ENCODE measurements at places on chromosomes 2 and 18. TPM values are rescaled to one million over a fixed set of nuclear protein-coding genes. Genes with fewer than 3 reads are reported as not detected.

DNA sequence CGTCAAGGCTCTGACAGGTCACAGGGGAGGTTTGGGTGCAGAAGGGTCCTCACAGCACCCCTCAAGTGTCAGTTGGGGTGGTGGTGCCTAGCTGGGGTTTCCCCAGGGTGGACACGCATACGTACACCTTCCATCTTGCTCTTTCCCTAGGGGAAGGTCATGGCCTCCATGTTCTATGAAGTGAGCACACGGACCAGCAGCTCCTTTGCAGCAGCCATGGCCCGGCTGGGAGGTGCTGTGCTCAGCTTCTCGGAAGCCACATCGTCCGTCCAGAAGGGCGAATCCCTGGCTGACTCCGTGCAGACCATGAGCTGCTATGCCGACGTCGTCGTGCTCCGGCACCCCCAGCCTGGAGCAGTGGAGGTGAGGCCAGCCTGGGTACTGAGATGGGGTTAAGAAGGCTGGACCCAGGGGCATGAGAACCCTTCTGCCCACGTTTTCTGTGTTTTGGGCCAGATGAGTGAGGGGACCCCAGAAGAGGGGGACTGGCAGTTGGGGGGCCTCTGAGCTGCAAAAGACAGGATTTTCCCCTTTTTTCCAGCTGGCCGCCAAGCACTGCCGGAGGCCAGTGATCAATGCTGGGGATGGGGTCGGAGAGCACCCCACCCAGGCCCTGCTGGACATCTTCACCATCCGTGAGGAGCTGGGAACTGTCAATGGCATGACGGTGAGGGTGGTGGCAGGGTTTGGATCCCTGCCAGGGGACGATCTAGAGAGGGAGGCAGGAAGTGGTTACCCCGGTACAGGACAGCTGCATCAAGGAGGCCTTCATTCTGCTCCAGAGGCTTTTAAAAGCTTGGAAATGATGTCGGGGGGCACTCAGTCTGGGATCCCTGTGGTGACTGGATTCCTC, 20.9 kb downstream of the SLC30A3 start:
- H3K36me3 ChIP-seq: peaks cover 60% of the 10 kb centered on the region
- H3K27ac ChIP-seq: no peak overlapping the region
- no peaks in the 10 kb centered on the region for H3K4me1 ChIP-seq

- no peaks in the 10 kb centered on the region for H3K4me1 ChIP-seq
- H3K36me3 ChIP-seq: no peaks in the 10 kb centered on the region
- no peak overlapping the region for H3K4me3 ChIP-seq
- H3K27ac ChIP-seq: no peak overlapping the region
- DNase-seq: no peak
Observed at GRCh38 chr2:238854246-238854645, 6.4 kb downstream of the TWIST2 start.

- H3K4me3 ChIP-seq: no peak overlapping the region
- no peak overlapping the region for H3K27ac ChIP-seq
- no peak for DNase-seq
- H3K4me1 ChIP-seq: no peaks in the 10 kb centered on the region
- H3K27me3 ChIP-seq: no peaks in the 10 kb centered on the region
Observed at GRCh38 chr18:44048846-44049245, 631.8 kb upstream of the SETBP1 start.

GRCh38 chr2:70903641-70904340, 31.9 kb upstream of the ATP6V1B1 start:
- DNase-seq: no peak
- H3K27ac ChIP-seq: no peak overlapping the region

Gene SLC38A11
- not detected for total RNA-seq

DNA sequence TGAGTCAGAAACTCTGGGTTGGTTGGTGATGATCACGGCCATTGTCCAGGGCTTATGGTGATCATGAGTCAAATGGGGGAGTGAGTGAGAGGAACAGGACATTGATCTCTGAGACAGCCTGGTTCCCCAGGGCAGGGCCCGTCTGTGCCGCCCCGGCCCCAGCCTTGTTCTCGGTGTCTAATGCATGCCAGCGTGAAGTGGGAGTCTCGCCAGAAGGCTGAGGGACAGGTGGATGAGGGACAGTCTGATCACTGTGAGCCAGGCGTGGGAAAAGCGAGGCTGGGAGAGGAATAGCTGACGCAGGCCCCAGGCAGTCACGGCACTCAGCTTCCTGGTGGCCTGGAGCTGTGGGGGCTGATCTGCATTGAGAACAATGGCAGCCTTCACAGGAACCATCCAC, 208.3 kb upstream of the HDAC4 start:
- no peak overlapping the region for H3K4me3 ChIP-seq
- peaks cover 4% of the 10 kb centered on the region for H3K27me3 ChIP-seq
- H3K27ac ChIP-seq: no peak overlapping the region
- peaks cover 3% of the 10 kb centered on the region for H3K4me1 ChIP-seq
- H3K36me3 ChIP-seq: no peaks in the 10 kb centered on the region
- no peak for DNase-seq

DNA sequence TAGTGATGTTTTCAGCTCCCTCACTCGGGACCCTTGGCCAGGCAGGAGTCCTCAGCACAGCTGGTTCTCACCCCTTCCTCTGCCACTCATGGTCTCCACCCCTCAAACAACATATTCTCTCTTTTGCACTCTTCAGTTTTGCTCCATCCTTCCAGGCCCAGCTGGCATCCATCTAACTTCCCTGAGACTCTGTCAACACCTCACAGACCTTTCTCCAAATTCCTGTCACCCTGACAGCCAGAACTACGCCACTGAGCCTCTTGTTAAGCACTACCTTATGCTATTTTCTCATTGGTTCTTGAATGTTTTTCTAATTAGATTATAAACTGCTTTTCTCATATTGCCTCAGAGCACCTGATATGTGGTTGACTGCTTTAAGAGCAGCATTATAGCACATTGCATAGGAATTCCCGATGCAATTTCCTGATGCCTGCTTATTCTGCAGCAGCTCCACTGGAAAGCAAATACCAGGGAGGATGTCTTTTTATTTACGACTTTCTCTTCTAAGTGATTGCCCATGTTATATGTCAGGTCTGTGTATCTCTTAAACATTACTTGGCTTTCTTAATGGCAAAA, 12.4 kb upstream of the INO80C start:
- no peak overlapping the region for H3K4me3 ChIP-seq
- no peaks in the 10 kb centered on the region for H3K36me3 ChIP-seq
- no peaks in the 10 kb centered on the region for H3K27me3 ChIP-seq
- DNase-seq: no peak

Gene NAPG
- 31.0 TPM for total RNA-seq

DNA sequence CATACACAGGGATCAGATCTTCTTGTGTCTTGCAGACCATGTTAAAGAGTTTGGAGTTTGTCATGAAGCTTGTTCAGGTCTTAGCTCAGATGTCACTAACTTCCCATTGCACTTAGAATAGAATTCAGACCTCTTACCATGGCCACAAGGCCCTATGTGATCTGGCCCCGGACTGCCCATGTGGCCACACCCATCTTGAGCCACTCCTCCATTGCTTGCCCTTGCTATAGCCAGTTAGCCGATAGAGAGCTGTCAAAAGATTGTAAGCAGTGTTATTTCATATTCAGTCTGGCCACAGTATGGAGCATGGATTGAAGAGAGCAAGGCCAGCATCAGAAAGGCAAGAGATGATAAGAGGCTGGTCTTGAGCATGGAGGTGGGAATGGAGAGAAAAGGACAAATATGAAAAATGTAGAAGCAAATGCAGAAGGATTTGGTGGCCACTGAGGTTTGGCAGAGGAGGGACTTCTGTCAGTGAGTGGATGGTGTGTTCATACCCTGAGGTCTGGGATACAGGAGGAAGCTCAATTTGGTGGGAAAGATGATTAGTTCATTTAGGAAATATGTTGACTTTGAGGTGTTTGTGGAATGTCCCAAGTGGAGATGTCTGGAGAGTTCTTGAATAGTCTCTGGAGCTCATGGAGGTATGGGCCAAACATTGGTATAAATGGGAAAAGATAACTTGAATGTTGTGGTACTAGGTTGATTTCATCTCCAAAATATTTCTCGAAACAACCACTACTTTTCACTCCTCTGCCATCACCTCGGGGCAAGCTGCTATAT, 10.6 kb downstream of the DGUOK start:
- H3K36me3 ChIP-seq: peaks cover 59% of the 10 kb centered on the region
- no peaks in the 10 kb centered on the region for H3K27me3 ChIP-seq
- DNase-seq: no peak
- peaks cover 82% of the 10 kb centered on the region for H3K4me1 ChIP-seq
- H3K27ac ChIP-seq: no peak overlapping the region

DNA sequence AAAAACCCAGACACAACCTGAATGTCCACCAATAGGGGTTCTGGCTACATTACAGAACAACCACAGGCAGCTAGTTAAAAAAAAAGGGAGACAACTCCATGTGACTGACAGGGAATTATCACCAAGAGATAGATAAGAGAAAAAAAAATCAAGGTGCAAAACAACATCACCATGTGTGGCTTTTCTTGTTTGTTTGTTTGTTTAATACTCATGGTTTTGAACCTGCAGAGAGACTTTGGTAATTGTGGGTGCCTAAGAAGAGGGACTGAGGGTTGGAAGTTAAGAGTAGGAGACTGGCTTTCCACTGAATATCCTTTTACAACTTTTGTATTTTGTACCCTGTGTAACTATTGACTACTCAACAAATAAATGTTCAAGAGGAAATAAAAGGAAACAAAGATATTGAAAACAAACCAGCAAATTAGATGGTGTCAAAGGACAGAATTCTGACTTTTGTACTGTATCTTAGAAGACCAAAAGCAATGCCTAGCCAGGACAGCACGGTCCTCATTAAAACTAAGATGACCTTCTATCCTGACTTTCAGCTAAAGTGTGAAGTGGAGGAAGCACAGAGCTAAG, 22.5 kb upstream of the DNAJC27 start:
- H3K27me3 ChIP-seq: peaks cover 3% of the 10 kb centered on the region
- H3K27ac ChIP-seq: no peak overlapping the region
- H3K36me3 ChIP-seq: no peaks in the 10 kb centered on the region
- no peak for DNase-seq

Gene COBLL1
- total RNA-seq: not detected

Gene TGFA
- total RNA-seq: 0.18 TPM

DNA sequence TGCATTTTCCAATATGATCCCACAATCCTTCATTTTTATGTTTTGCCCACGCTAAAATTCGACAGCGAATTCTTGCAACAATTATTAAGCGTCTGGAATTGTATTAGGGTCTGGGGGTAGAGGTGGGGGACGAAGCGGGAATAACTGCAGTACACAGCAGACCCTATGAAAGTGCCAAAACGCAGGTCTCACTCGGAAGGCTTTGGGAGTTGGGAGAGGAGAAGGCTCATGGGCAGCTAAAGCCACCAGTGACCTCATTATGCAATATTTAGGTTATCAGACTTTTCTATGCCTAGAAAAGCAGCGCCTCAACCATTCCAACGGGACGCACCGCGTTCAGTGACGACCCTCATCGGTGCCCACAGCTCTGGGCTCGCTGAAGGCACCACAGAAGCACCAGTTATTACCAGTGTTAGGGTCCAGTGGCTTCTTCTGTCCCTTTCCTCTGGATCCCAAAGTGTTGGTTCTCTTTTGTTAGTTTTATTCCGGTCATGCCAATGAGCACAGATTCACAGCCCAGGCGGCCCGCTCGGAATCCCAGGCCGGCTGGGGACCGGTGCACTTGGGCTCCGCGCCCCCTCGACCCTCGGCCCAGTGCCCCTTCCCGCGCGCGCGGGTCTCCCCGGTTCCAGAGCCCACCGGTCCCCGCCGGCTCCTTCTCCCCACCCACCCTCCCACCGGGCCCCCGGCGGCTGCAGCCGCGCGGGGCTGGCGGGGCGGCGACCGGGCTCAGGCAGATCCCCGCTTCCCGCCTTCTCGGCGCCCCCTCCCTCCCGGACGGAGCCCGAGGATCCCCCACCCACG, 737 bp upstream of the MAPK4 start:
- peaks cover 4% of the 10 kb centered on the region for H3K4me1 ChIP-seq
- H3K27me3 ChIP-seq: peaks cover 61% of the 10 kb centered on the region
- no peak overlapping the region for H3K27ac ChIP-seq
- DNase-seq: no peak
- no peaks in the 10 kb centered on the region for H3K36me3 ChIP-seq
- no peak overlapping the region for H3K4me3 ChIP-seq

DNA sequence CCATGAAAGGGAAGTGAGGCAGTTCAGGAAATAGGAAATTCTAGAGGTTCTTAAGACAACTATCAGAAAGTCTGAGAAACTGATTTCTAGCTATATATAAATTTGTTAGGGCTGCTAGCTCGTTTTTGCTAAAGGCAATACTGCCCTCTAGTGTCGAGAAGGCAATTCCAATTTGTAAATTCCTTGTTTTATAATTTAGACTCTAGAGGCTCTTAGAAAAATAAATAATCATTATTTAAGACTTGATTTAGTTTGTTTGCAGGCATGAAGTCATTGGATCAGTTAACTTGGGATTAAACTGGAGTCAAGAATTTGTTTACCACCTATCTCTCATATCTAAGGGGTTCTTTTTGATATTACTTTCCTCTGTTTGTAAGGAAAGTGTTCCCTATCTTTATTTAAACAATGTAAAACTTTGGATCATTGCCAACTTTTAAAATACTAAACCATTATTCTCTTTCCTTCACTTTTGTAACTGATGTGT, 66.2 kb downstream of the ACVR2A start:
- H3K4me1 ChIP-seq: no peaks in the 10 kb centered on the region
- H3K27me3 ChIP-seq: no peaks in the 10 kb centered on the region
- no peak overlapping the region for H3K4me3 ChIP-seq

DNA sequence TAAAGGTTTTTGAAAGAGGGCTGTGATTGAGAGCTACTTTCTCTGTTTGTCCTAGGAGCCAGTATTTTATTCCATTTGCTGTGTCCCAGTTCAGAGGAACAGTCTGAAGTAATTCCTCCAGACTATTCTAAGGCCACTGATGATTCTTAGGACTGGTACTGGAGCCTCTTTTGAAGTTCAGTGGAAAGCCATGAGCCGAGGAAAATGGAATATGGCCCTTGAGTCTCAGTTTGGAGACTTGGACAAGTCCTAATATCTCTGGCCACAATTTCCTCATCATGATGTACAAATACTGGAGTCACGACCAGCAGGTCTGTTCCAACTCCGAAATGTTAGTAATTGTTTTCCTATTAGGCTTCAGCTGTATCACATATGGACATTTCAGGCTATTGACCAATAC, 7.1 kb upstream of the COLEC12 start:
- DNase-seq: no peak
- H3K4me3 ChIP-seq: no peak overlapping the region
- no peaks in the 10 kb centered on the region for H3K36me3 ChIP-seq
- H3K4me1 ChIP-seq: no peaks in the 10 kb centered on the region
- no peak overlapping the region for H3K27ac ChIP-seq

Gene STRN
- total RNA-seq: 32.0 TPM

GRCh38 chr18:5998907-5999306, 103.6 kb upstream of the TMEM200C start:
- no peaks in the 10 kb centered on the region for H3K36me3 ChIP-seq
- H3K4me3 ChIP-seq: no peak overlapping the region
- no peak for DNase-seq
- H3K4me1 ChIP-seq: peaks cover 6% of the 10 kb centered on the region

Gene TOGARAM2
- total RNA-seq: 2.7 TPM

DNA sequence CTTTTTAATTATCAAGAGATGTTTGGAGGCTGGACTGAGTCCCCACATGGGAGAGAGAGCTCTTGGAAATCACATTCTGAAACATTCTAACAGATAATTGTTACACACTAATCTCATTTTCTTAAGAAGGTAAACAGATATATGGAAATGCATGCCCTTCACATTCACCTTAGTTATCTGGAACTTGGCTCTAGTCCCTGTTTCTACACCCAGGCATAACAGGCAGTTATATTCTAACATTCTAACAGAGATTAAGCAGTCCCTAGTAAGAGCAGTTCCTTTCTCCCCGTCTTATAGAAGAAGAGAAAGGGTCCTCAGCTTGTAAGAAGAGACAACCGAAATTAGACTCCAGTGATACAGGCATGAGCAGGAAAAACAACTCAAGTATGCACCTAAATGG, 385.4 kb downstream of the SOX11 start:
- H3K4me3 ChIP-seq: no peak overlapping the region
- no peaks in the 10 kb centered on the region for H3K27me3 ChIP-seq
- no peak for DNase-seq

Measured in activated CD4-positive, alpha-beta T cell treated with anti-CD3 and anti-CD28 coated beads for 36 hours (primary cell).